ENCODE measurements at places on chromosomes 16 and 17.

DNA sequence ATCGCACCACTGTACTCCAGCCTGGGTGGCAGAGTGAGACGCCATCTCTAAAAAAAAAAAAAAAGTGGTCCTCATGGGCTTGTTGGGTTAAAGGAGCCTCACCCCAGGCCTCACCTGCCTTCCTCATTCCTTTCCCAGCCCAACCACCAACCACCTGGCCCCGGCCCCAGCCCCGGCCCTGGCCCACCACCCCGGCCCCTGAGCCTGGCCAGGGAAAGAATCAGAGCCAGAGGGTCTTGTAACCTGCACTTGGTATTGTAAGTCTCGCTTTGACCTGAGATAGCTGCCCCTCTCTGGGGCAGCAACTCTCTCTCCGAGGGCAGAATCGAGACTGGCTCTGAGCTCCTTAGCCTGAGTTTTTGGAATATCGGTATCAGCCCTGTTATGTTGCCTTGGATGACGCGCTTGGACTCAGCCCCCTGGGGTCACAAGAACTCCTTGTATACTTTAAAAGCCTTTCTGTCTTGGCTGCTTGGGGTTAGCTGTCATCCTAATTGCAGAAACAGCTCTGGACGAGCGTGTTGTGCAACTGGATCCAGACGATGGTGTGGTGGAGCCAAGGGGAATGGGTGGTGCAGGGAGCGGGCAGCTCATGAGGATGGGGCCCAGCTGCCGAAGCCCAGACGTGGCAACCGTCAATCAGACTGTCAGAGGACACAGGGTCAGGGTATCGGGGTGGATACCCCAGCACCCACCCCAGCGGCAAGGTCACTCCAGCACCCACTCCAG, 14.6 kb downstream of the SMTNL2 start:
- no peak for DNase-seq

DNA sequence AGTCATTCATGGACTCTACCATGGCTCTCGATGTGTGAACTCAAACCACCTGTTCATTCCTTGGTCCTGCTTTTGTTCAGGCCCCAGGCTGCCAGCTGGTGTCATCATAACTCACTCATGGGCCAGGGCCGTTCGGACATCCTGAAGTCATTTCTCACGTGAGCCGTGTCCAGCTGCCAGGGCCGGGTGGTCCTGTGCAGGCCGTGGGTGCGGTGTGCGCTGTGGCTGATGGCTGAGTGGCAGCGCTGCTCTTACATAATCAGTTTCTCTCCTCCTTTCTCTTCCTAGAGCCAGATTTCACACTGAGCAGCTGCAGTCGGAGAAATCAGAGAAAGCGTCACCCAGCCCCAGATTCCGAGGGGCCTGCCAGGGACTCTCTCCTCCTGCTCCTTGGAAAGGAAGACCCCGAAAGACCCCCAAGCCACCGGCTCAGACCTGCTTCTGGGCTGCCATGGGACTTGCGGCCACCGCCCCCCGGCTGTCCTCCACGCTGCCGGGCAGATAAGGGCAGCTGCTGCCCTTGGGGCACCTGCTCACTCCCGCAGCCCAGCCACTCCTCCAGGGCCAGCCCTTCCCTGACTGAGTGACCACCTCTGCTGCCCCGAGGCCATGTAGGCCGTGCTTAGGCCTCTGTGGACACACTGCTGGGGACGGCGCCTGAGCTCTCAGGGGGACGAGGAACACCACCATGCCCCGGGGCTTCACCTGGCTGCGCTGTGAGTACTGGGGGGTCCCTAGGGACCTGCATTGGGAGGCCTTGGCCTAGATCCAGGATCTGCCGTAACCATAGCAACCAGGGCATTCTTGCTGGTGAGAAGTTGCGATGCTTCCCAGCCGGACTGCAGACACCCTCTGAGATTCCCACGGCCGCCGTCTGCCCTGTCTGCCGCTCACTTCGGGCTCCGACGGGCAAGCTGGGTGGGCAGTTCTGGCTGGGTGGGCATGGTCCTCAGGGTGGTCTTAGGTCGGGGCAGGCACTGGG, at the start of gene IL34:
Gene IL34 (plus strand): TSS at position 300 of the 982 bp plus-strand sequence. CDS start 389 bp downstream, at position 689.
- no peak for DNase-seq

GRCh38 chr17:2271985-2272702, 31.4 kb downstream of the SMG6 start:
- DNase-seq = no peak

DNA sequence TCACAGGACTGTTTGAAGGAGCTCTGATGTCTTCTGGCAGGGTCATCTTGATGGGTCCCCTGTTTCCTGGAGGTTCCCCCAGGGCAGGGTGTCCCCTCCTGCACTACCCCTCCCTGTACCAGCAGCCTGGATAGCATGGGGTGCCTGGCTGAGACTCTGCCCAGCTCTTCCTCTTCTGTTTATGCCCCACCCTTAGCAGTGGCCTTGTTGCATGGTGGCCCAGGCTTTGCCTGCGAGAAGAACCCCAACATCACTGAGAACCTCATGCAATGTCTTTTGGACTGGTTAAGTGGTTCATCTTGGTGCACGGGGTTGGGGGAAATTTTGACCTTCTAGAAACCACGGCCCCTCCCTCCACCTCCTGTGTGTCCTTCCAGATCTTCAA, 121.8 kb downstream of the IRX3 start:
- no peak for DNase-seq

DNA sequence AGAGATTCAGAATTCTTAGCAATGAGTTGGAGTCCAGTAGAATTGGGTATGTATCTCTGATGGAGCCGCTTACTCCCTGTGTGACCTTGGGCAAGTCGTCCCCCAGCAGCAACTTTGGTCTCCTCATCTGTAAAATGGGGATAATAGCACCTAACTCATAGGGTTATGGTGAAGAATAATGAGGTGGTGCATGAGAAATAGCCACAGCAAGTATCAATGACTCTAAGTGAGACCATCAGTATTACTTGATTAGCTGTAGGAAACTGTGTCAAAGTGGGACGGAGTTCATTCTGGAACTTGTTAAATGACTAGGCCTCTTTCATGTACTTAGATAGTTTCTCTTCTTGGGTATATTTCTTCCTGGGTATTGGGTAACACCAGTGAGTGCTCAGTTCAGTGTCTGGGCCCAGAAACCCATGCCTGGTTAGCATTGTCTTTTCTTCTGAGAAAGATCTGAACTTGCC, 6.4 kb downstream of the PRKCB start:
- peak; percentile 35 for DNase-seq

- peak; percentile 33 for DNase-seq
Measured at GRCh38 chr16:27867122-27868110, 196.1 kb downstream of the GSG1L start.

DNA sequence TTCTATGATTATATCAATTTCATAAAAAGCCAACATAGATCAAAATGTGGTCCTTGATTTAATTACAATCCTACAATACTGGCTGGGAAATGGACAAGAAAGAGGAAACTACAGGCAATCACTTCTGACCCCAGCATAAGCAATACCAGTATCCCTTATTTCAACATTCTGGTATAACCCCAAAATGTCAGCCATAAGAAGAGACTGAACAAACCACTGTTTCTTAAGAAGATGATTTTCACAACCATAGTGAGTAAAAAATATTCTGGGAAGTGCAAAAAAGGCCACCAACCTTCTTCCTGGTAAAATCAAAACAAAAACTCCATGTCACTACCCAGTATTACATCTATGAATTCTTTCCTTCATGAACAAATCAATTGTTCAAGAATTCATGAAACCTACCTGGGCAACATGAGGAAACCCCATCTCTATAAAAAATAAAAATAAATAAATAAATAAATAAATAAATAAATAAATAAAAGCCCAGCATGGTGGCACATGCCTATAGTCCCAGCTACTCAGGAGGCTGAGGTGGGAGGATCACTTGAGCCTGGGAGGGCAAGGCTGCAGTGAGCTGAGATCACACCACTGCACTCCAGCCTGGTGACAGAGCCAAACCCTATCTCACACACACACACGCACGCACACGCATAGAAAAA, 7.5 kb downstream of the N4BP1 start:
- DNase-seq = no peak
